GDM1 (cell line): ENCODE measurements at places on chromosomes 2 and 18.

- no peak for DNase-seq
Observed at GRCh38 chr2:241582806-241583205, 24.3 kb downstream of the BOK start.

GRCh38 chr18:23068570-23069310 lies 66.5 kb upstream of the CABLES1 start:
- DNase-seq = no peak

- no peak for DNase-seq
Observed at GRCh38 chr2:197920088-197920487, 115.7 kb downstream of the PLCL1 start.

- DNase-seq = no peak
Observed at GRCh38 chr18:11847811-11848210, 3.4 kb upstream of the CHMP1B start.

GRCh38 chr2:19854596-19855541 lies 46.9 kb downstream of the TTC32 start:
- DNase-seq = no peak

- DNase-seq = no peak
Observed at GRCh38 chr2:239158641-239159475, 242.0 kb downstream of the HDAC4 start.

DNA sequence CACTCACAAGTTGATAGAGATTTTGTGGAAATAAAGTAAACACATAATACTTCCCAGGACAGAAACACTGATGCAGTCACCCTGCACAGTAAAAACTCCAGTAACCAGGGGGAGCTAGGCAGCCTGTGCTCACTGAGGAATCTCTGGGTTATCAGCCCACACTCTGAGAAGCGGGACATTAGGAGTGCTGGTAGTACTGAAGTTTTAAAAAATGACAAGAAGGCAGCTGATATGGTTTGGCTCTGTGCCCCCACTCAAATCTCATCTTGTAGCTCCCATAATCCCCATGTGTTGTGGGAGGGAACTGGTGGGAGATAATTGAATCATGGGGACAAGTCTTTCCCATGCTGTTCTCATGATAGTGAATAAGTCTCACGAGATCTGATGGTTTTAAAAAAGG lies 31.4 kb downstream of the KCTD1 start:
- DNase-seq = no peak

DNA sequence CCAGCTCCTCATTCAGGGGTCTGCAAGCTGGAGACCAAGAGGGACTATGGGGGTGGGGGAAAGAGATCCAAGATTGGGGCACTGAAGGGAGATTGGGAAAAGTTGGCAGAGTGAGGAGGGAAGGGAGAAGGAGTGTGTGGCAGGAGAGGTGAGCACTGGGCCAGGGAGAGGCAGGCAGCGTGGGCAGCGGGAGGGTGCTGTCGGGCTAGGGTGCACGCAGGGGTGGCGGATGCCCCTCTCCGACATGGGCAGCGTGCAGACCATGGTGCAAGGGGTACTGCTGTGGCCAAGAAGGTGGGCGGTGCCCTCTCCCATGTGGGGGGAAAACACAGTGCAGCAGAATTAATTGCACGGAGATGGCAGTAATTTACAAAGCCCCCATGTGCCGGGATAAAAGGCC lies 74.1 kb downstream of the CELF4 start:
- no peak for DNase-seq

DNA sequence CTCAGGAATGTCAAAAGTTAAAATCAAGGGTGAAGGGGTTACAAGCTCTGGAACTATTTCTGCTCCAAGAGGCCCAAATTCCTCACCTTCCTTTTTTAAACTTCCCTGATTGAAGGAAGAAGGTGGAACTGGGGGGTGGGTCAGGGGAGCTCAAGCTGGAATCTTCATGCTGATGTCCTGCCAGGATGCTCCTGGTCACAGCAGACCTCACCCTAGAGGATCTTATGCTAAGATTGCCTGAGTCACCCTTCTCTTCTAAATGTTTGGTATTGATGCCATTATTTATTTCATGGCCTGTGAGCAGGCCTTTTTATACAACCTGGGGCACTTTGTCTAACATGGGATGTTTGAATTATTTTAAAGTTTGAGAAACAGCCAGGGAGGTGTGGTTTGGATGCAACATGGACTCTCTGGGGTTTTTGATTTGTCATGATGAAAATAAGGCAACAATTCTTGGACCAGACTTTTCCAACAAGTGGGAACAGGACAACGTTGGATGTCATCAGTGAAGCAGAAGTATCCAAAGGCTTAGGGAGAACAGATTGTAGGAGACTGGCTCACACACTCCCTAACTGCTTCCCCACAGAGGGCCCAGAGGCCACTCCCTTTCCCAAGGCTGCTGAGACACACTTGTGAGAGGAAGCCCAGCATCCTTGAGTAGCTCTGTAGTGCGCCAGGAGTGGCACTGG lies 420.2 kb upstream of the MEX3C start:
- DNase-seq = no peak

DNA sequence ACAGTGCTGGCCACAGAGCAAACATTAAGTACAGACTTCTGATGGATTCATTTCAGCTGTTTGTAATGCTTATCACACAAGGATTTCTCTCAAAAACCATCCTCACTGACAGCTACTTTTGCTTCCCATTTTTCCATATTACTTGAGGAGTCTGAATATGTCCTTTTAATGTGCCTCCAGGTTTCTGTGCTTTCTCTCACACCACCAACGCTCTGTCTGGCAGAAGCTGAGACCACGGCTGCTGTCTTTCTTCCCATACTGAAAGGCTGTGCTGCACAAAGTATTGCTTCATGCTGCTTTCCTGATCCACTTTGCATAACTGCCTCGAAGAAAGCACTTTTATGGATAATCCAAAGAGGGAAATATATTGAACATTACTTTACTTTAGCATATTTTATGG lies 312.1 kb upstream of the ZEB2 start:
- no peak for DNase-seq

DNA sequence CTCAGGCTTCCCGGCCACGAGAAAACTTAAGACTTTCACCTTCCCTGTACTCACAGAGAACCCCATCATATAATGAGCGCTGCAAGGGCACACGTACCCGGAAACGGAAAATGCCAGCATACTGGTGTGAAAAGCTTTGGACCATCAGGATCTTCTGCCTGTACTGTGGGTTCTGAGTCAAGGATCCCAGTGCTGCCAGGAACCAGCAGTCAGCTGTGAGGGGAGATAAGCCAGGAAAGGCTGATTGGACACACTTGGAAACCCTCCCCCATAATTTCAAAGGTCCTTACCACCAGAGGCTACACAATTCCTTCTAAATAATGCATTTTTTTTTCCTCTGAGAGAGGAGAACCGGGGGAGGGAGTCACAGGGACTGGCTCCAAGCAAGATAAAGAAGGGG lies 31.4 kb downstream of the CAPN13 start:
- no peak for DNase-seq

- DNase-seq = no peak
Observed at GRCh38 chr2:147553775-147554271, 291.0 kb upstream of the ACVR2A start.

- peak; percentile 47 for DNase-seq
Observed at GRCh38 chr2:102397209-102397608, 25.8 kb upstream of the IL18RAP start.

GRCh38 chr2:207830778-207831438 lies 61.2 kb upstream of the FZD5 start:
- DNase-seq = no peak

DNA sequence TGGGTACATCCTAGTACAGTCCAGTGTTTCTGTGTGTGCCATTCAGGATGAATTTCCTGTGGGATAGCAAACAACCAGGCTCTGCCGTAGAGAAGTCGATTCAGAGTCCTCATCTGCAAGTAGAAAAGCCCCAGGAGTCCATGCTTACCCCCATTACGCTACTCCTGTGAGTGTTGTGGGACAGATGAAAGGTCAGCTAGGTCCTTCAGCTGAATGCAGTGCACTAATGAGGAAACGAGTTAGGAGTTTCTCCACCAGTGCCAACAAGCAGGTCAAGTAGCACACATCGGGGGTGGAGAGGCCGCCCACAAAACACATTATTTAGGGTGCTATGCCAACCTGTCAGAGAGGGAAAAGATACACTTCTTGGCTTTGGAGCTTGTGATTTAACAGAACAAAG lies 2.5 kb upstream of the GPR39 start:
- DNase-seq = no peak

GRCh38 chr2:138390316-138390945 lies 111.1 kb upstream of the SPOPL start:
- DNase-seq = no peak

DNA sequence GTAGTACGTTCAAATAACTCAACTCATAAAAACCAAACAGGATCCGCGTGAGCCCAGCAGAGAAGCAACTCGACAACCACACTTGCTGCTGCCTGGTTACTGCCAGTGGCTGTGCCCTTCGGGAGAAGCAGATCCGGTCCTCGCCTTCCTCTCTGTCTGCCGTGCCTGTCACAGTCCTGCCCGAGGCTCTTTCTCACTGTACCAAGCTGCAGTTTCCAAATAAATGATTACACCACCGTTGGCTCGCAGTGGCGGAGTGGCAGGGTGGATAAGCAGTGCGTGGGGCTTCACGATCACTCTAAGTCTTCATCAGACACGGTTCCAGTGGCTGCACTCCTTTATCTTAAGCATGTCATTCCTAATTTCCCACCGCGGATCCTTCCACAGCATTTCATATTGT lies 26.1 kb upstream of the SALL3 start:
- no peak for DNase-seq

DNA sequence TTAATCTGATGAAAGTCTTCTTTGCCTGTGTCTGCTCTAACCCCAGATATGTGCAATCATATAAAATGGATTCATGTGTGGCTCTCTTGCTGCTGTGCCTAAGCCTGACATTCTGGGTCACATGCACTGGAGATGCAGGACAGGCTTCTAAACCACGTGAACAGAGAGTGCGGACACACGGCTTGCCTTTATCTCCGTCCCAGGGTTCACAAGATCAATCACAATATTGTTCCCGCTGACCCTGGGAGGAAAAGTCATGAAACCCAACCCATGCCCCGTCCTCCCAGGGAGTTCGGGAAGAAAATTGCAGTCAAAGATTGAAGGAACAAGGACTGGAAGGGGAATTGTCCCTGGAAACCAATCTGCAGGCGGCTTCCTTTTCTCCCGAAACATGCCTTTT lies 74.8 kb downstream of the VAPA start:
- DNase-seq = no peak

GRCh38 chr2:38523728-38524437 lies 78.8 kb downstream of the HNRNPLL start:
- no peak for DNase-seq

DNA sequence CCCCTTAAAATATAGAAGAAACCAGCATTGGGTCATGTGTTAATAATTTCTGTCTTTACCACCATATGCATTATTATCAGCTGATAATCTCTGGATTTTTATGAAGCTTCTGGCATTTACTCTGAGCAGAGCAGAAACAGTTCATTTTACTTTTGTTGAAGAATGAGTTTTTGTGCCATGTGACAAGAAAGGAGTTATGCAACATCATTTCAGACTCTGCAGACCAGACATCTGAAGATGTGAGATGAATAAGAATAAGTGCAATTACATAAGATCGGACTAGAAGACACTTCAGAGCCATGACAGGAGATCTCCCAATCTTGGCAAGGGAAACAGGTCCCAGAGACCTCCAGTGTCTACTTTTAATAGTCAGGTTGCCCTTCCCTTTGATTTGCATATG lies 869.4 kb upstream of the VRK2 start:
- no peak for DNase-seq

DNA sequence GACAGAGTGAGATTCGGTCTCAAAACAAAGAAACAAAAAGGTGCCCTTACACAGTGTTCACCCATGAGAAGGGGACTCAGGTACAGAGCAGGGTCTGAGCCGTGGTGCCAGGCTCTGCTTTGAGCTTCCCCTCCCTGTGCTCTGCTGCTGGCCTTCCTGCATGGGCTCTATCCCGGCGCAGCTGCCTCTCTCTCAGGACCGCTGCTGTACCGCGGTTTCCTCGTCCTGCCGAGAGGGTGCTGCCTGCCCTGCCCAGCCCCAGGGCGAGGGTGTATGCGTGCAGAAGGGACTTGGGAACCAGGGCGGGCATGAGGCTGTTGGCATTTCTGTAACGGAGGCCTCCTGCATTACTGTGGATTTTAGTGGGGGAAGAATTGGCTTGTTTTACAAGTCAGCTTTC lies 30.1 kb downstream of the SH3RF3 start:
- DNase-seq = no peak

DNA sequence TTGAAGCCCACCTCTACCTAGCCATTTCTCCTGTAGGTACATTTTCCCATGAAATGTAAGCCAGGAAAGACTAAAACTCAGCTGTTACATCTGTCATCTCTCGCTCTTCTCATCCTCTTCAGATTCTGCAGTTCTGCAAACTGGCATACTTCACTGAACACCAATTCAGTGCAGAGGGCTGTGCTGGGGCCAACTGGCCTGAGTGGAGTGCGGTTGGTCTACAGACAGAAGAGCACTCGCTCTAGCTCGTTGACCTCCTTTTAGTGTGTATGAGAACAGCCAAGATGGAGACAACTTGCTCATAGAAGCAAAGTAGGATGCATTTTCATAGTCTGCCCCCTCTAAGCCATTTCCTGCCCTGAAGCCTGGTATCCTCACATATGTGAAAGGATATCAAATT lies 862.6 kb downstream of the BCL11A start:
- no peak for DNase-seq

GRCh38 chr2:9276901-9277451 lies 70.4 kb downstream of the ASAP2 start:
- no peak for DNase-seq

GRCh38 chr18:58970943-58971790 lies 106.5 kb downstream of the ZNF532 start:
- no peak for DNase-seq

DNA sequence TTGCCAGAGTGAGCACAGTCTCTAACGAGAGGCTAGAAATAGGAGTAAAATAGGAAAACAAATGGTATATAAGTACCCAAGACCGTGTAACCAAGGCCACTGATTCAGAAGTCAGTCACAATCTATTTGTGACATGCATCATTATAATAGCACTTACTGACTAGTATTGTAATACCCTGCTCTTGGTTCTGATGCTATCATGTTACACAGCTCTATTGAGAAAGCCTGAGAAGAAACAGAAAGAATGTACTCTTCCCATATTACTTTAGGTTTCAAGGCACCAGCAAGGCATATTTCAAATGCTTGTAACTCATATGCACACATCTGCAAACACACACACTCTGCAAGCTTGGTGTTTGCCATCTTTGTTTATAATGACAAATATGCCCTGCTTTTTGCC lies 746.4 kb downstream of the SLC4A3 start:
- no peak for DNase-seq

DNA sequence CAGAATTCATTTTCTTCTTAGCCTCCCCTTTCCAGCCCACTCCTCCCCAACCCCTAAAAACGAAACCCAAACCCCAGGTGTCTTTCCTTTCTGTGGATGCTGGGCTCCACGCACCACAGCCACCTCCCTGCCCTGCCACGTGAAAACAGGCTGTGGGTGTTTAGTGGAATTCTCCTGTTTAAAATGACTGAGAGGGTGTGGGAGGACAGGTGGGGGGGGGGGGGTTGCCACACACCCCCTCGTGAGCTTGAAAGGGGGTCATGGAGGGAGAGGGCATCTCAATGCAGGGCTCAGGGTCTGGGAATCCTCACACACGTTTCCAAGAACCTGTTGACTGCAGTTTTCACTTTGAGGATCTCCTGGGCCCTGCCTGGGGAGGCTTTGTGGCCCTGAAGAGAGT lies 110.3 kb downstream of the FAM210A start:
- DNase-seq = no peak
